ENCODE measurements at places on chromosomes 7 and 10.

DNA sequence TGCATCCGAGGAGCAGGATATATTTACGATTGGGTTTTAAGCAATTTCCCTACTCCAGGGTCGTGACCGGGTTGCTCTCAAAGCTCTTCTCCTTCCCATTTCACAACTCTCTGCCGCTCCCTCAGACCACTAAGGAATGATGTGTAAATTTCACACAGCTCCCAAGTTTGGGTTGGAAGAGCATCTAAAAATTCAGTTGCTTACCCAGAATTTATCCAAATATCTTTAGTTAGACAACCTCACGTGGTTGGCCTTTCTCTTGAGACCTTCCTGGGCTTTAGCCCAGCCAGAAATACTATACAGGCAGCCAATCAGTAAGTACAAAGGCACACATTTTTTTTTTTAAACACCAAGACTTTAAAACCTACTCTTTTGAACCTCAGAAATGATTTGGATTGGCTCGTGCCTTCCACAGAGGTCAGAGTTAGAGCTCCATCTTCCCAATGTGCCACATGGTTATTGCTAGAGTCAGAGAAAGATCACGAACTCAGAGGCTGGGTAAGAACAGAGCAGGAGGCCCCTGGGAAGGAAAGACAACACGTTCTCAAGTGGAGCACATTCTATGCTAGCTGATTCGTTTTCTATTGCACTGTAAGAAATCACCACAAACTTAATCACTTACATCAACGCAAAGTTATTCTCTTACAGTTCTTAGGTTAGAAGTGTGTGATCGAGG lies 335.4 kb upstream of the MGMT start:
- DNase-seq, result no peak

- no peak for DNase-seq
These were observed 841 bp downstream of the GLUD1 start for GRCh38 chr10:87093632-87094372.

DNA sequence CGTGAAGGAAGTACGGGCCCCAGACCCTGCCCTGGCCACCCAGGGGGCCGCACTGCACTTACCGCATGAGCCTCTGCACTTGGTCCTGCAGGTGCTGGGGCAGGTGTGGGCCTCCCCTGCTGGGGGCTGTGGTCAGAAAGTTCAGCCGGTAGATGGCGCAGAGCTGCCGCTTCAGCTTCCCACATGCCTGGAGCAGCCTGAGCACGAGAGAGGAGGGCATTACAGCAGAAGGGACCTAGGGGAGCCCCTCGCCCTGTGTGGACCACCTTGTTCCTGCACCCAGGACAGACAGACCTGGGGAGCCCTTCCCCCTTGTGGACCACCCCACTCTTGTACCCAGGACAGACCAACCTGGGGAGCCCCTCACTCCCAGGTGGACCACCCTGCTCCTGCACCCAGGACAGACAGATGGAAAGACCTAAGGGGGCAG lies 8.7 kb upstream of the PYROXD2 start:
- DNase-seq, result no peak

DNA sequence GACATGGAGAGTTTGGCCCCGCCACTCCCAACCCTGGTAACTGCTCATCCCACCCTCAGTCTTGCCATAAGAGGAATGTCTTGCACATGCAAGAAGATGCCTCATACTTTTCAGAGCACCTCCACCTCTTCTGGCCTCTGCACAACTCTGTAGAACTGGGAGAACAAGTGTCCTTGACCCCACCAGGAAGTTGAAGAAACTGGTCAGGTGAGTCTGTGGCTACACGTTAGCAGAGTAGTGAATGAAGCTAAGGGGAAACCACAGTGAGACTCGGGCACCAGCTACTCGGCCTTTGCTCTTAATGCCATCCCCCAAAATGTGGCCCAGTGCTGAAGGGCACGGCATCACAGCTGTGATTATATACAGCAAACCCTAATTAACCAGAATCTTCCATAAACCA lies 110.1 kb downstream of the ARID5B start:
- no peak for DNase-seq

GRCh38 chr10:50286517-50286916 lies 35.2 kb upstream of the ASAH2 start:
- no peak for DNase-seq

DNA sequence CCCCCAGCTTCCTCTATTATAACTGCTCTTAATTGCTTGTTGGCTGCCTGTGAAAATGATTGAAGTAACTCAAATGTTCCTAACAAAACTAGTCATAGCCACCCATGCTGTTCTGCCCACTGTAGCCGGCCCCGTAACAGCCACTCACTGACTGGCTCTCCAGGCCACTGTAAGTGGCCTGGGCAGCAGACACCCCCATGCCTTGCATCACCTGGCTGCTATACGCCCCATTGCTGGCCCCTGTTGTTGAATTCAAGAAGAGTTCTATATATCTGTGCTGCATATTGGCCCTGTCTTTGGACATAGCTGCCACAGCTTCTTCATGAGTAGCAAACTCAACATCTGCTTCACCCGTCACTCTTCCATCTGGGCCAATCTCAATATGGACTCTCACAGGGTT lies 15.1 kb downstream of the FXYD4 start:
- DNase-seq, result no peak

DNA sequence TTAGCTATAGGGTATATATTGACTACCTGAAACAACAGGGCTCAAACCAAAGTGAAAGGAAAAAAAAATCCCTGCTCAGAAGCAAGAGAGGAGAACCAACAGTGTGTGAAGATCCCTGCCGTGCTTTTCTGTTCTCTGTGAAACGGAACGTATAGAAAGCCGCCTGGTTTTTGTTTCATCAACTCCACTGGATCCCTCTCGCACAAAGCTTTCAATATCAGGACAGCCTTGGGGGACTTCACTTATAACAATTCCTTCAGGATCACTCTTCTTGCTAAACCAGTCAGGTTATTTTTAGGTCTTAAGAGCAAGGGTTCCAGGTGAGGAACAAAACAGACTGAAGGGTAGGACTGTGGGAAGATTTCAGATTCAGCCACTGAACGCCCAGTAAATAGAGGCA lies 151.1 kb upstream of the CACNA2D1 start:
- peak; percentile 84 for DNase-seq

- no peak for DNase-seq
These were observed 19.2 kb upstream of the GRID1 start for GRCh38 chr10:86385806-86386205.

DNA sequence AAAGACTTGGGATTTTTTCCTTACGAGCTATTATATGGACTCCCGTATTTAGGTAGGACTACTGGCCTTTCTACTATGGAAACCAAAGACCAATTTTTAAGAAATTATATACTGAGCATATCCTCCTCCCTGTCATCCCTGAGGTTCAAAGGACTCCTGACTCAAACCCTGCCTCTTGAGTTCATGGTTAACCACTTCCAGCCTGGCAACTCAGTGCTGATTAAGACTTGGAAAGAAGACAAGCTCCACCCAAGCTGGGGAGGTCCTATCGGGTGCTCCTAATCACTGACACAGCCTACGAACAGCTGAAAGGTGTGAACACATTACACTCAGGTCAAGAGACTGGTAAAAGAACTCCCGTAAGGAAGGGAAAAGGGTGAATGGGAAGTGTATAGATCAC lies 66.8 kb downstream of the LYZL2 start:
- DNase-seq, result no peak

GRCh38 chr10:78974617-78975317 lies 94.0 kb upstream of the ZMIZ1 start:
- DNase-seq, result peak; percentile 41

DNA sequence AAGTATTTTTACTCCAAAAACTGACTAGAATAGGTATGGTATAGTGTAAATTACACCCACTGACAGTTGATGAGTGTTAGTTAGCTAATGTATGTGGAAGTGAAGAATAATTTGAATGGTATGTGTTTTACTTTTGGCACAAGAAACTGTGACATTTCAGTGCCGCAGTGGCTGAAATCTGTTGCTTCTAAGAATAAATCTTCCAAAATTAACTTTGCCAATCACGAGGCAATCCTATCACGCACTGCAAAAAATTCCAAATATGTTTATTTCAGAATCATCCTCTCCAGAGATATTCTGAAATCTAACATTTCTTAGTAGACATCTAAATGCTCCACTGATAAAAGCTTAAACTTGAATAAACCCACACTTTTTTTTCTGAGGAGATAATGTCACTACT lies 61.2 kb downstream of the PCLO start:
- DNase-seq, result no peak

- DNase-seq, result no peak
These were observed 79.0 kb downstream of the PRR15 start for GRCh38 chr7:29642494-29643155.

DNA sequence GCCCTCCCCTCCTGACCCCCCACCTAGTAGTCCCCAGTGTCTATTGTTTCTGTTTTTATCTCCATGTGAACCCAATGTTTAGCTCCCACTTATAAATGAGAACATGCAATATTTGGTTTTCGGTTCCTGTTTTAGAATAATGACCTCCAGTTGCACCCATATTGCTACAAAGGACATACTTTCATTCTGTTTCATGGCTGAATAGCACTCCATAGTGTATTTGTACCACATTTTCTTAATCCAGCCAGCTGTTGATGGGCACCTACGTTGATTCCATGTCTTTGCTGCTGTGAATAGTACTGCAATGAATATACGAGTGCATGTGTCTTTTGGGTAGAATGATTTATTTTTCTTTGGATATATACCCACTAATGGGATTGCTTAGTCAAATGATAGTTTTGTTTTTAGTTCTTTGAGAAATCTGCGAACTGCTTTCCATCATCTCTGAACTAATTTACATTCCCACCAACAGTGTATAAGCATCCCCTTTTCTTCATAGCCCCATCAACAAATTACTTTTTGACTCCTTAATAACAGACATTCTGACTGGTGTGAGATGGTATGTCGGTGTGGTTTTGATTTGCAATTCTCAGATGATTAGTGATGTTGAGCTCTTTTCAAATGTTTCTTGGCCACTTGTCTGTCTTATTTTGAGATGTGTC lies 128.4 kb upstream of the PHYHIPL start:
- DNase-seq, result no peak

DNA sequence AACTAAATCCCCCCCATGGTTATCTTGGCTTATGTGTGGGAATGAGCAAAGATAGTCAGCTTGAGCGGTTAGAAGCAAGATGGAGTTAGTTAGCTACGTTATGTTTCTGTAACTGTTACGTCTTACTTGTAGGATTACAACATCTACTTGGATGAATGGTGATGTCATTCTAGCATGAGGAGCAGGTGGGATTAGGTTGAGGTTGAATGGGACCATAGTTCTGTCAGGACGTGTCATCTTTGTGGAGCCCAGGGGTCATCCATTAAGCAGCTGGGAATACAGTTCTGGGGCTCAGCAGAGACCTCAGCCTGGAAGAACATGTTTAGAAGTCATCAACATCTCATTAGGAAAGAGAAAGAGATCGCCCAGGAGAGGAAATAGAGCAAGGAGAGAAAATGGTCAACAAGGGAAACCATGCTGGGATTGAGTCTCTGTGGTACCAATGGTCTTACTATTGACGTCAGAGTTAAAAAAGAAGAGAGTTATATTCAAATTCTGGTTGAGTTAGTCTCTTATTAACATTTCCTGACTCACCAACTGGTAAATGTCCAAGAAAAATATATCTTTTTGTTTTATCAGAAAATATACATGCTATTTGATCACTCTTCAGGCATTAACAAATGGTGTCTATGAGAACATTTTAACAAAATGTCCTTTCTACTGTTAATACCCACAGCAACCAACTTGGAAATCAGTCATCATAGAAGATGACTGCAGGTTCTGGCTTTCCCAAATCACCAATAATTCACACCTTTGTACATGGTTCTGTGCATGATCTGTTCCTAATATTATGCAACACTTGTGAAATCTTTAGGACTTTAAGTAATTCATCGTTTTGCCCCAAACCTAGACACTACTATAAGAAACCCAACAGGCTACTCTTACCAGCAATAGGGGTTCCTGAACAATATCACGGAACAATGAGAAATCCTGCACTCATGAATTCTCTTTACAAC lies 96.9 kb downstream of the KIAA1217 start:
- no peak for DNase-seq

DNA sequence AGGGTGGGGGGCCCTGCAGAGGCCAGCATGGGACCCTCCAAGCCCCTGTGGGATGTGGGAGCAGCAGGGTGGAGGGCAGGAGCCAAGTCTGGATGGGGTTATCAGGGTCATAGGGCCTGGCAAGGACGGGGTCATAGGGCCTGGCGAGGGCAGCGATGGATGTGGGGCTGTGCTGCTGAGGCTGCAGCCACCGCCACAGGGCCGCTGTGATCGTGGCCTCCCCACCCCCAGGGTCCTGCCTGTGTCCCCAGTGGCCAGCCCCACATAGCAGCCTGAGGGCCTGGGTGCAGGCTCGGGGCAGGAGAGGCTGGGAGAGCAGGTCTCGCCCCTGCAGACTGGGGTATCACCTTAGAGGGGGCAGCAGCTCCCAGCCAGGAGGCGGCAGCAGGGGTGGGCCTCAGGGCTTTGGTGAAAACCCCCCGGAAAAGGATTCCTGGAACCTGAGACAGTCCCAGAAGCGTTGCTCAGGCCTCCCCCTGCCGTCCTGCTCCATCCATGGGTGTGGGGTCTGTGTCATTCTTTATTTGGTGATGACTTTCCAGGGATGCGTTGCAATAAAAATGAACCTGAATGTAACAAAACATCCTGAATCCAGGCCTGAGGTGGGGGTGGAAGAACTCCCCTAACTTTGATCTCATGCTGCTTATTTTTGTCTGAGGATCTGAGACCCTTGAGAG lies 107.3 kb upstream of the SHH start:
- DNase-seq, result no peak

GRCh38 chr7:140036224-140036962 lies 26.4 kb downstream of the PARP12 start:
- DNase-seq, result no peak

DNA sequence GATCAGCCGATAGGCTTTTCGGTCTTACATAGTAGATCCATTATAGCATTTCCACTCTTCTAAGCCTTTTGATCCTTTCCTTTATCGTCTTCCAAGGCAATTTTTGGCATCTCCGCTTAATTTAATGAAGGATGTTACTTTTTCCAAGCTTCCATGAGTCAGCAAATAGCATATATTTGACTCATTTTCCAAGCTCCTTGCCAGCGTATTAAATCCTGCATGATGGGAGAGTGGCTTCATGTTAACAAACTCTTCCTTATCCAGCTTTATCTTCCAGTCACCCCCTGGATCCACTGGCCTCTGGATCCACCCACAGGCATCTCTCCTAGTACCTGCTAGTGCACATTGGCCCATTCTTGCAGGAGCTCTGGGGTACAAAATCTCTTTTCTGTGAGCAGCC lies 13.0 kb downstream of the OR9A2 start:
- no peak for DNase-seq

DNA sequence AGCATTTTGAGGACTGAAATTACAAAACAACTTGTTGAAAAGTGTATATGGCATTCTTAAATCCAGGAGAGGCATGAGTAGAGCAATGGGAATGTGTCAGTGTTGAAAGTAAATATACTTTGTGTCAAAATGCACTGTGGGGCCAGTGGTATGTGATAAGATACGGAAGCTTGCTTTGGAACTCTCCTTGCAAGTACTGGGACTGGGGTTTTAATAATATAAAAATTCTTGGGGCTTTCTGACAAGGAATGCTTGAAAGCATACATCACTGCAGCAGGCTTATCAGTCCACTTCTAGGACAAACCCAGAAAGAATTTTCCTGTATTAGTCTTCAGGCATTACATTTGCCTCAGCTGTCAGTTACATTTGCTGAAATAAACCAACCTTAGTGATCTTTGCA lies 472.8 kb upstream of the FZD8 start:
- DNase-seq, result no peak

- DNase-seq, result no peak
These were observed 18.8 kb upstream of the CLDN12 start for GRCh38 chr7:90384433-90384832.
